ENCODE measurements at places on chromosomes 12 and 14.

- no peak for DNase-seq
Observed at GRCh38 chr12:67774983-67775587, 126.5 kb downstream of the DYRK2 start.

GRCh38 chr12:78407722-78408121, 456.9 kb upstream of the SYT1 start:
- DNase-seq: no peak

DNA sequence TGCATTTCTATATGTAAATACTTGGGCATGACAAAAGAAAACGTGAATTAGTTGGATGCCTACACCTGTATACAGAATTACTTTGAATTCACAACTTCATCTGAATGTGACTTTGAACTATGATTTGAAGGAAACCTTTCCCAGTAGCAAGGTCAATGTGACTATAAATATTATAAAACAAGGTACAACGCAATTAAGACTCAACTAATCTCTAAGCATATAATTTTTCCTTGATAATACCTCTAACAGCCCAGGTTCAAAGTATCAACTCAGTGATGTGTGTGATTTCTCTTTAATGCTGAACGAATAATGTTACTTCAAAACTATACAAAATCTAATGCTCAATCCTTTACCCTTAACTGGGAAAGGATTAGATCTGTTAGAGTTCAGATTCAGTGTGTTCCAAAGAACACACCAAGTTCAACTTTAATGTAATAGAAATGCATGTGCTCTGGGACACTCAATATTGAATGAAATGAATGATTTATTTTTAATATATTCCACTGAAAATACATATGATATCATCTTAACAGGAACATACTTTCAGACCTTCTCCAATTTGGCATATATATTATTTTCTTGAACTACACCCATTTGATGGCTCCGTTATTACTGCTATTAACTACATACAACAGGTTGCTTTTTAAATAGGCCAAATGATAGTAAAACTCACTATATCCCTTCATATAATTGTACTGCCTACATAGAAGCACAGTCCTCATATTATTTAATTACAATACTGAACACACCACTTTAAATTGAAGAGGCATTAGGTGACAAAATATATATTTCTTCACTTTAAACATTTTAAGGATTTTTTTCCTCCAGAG, 40.1 kb upstream of the MTERF2 start:
- no peak for DNase-seq

- DNase-seq: no peak
Observed at GRCh38 chr12:40117818-40118217, 11.9 kb upstream of the SLC2A13 start.

DNA sequence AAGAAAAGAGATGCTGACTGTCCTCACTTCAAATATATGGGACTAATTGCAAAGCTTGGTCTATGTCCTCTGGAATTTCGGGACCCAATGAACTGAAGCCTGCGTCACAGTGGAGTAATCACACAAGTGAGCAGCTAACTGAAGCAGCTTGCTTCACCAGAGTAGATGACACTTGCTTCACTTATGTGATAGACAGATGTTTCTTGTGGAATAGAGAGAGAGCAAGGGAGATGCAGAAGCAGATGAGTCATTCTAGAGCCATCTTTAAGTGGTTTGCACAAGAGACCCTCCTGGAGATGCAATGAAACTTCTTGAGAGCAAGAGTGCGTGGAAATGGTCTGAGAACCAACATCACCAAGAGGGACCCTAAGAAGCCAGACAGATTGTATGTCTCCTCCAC, 1537.1 kb upstream of the FLRT2 start:
- DNase-seq: peak; percentile 1
